ENCODE measurements at places on chromosomes 6 and 20. TPM values are rescaled to one million over a fixed set of nuclear protein-coding genes. Genes with fewer than 3 reads are reported as not detected.
A peak's percentile ranks its signal among the peaks of the same experiment; 100 is the strongest.

The TRIM15 gene
- 26.8 TPM for total RNA-seq

The FERMT1 gene
- total RNA-seq, result 83.9 TPM

The HLA-DOB gene
- total RNA-seq, result 0.58 TPM

- no peaks in the 10 kb centered on the region for H3K27me3 ChIP-seq
- no peak overlapping the region for H3K27ac ChIP-seq
- no peak for DNase-seq
- no peak overlapping the region for H3K4me3 ChIP-seq
- no peaks in the 10 kb centered on the region for H3K36me3 ChIP-seq
- H3K4me1 ChIP-seq, result no peaks in the 10 kb centered on the region
Measured at GRCh38 chr6:134247231-134247833, 70.6 kb downstream of the SGK1 start.

- no peaks in the 10 kb centered on the region for H3K36me3 ChIP-seq
- H3K4me1 ChIP-seq, result peaks cover 6% of the 10 kb centered on the region
- no peak for DNase-seq
- no peak overlapping the region for H3K27ac ChIP-seq
- no peaks in the 10 kb centered on the region for H3K27me3 ChIP-seq
Measured at GRCh38 chr6:43989581-43990146, 137.6 kb downstream of the MRPL14 start.

The CDH26 gene
- 0.45 TPM for total RNA-seq

The SLC13A3 gene
- total RNA-seq, result 0.25 TPM

DNA sequence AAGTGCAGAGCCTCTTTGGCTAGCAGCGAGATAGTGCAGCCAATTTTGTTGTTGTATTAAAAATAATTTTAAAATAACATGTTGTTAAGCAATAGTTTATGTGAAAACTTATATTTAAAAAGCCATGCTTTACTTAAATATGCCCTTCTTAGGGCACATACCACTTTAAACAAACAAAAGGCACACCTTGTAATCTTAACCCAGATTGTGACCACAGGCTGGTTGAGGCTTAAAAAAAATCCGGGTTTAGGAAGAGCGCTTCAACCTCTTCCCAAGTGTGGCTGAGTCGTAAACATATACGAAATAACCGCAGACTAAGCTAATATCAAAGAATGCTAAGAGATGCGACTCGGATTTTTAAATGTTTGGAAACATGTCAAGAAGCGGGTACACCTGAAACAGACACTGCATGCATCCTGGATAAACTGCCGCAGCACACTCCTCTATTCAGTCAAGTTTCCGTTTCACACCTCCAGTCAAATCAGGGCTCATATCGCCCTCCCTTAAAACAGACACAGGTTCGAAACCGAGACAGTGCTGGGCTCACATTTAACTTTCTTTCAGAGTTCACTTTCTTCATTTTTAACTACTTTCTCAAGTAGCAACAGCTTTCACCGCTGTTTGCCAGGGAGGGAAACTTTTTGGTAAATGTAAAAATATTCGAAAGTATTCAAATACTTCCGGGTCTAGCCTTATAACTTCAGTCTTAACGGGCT is 1.5 kb downstream of the DEK start:
- no peaks in the 10 kb centered on the region for H3K36me3 ChIP-seq
- peaks cover 4% of the 10 kb centered on the region for H3K4me1 ChIP-seq
- H3K4me3 ChIP-seq, result peak overlapping the region; percentile 86
- DNase-seq, result peak; percentile 42
- peak overlapping the region; percentile 93 for H3K27ac ChIP-seq
- H3K27me3 ChIP-seq, result no peaks in the 10 kb centered on the region

DNA sequence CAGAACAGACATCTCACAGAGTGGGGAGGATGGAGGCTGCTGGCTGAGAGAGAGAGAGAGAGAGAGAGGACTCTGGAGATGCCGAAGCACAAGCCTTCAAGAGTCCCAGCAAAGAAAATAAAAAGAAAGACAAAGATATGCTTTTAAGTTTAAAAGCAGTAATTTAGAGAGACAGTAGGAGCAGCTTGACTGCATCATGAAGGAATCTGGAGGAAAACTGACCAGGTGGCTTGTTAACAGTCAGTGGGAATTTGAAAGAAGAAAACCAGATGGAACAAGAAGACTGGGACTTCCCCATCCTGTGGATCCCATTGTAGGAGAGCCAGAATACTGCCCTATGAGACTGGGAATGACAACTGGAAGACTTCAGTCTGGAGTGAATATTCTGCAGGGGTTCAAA is 46.3 kb upstream of the PLN start:
- no peaks in the 10 kb centered on the region for H3K4me1 ChIP-seq
- H3K36me3 ChIP-seq, result no peaks in the 10 kb centered on the region
- H3K27ac ChIP-seq, result no peak overlapping the region
- DNase-seq, result no peak
- no peak overlapping the region for H3K4me3 ChIP-seq
- H3K27me3 ChIP-seq, result no peaks in the 10 kb centered on the region

The CPNE1 gene
- total RNA-seq, result 152 TPM

DNA sequence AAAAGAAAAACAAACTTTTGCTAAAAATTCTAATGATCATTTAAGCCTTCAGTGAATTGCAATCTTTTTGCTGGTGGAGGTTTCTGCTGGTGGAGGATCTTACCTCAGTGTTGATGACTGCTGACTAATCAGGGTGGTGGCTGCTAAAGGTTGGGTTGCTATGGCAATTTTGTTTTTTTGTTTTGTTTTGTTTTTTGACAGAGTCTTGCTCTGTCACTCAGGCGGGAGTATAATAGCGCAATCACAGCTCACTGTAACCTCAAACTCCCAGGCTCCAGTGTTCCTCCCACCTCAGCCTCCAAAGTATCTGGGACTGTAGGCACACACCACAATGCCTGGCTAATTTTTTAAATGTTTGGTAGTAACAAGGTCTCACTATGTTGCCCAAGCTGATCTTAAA is 94.7 kb downstream of the ANKRD6 start:
- H3K27me3 ChIP-seq, result no peaks in the 10 kb centered on the region
- H3K4me1 ChIP-seq, result no peaks in the 10 kb centered on the region
- H3K27ac ChIP-seq, result no peak overlapping the region
- DNase-seq, result no peak
- no peak overlapping the region for H3K4me3 ChIP-seq
- no peaks in the 10 kb centered on the region for H3K36me3 ChIP-seq

- no peak overlapping the region for H3K4me3 ChIP-seq
- H3K36me3 ChIP-seq, result no peaks in the 10 kb centered on the region
- no peaks in the 10 kb centered on the region for H3K4me1 ChIP-seq
- no peak overlapping the region for H3K27ac ChIP-seq
Measured at GRCh38 chr20:61531553-61532345, 279.7 kb downstream of the CDH4 start.

- H3K4me1 ChIP-seq, result no peaks in the 10 kb centered on the region
- no peaks in the 10 kb centered on the region for H3K27me3 ChIP-seq
- no peak for DNase-seq
- no peak overlapping the region for H3K27ac ChIP-seq
Measured at GRCh38 chr6:129280749-129281148, 397.8 kb downstream of the LAMA2 start.

The SNX5 gene
- 116 TPM for total RNA-seq

DNA sequence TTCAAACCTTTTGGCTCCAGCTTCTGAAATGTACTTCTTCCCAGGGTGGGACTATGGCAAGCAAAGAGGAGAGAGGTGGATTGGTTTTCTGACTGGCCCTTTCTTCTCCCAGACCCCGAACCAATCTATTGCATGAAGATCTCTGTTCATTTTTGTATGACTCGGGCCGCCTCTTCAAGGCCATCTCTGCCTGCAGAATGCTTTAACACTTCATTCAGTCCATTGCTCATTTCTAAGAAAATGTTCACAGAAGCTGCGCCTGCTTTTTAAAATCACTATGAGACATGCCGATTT is 1.6 kb downstream of the VGLL2 start:
- no peaks in the 10 kb centered on the region for H3K36me3 ChIP-seq
- H3K27ac ChIP-seq, result no peak overlapping the region
- no peak overlapping the region for H3K4me3 ChIP-seq
- no peak for DNase-seq
- peaks cover 95% of the 10 kb centered on the region for H3K27me3 ChIP-seq

GRCh38 chr20:1326031-1326930 is 2.7 kb downstream of the SDCBP2 start:
- peak; percentile 16 for DNase-seq
- H3K4me3 ChIP-seq, result peak overlapping the region; percentile 70
- H3K27me3 ChIP-seq, result no peaks in the 10 kb centered on the region
- H3K27ac ChIP-seq, result peak overlapping the region; percentile 97
- peaks cover 6% of the 10 kb centered on the region for H3K4me1 ChIP-seq

DNA sequence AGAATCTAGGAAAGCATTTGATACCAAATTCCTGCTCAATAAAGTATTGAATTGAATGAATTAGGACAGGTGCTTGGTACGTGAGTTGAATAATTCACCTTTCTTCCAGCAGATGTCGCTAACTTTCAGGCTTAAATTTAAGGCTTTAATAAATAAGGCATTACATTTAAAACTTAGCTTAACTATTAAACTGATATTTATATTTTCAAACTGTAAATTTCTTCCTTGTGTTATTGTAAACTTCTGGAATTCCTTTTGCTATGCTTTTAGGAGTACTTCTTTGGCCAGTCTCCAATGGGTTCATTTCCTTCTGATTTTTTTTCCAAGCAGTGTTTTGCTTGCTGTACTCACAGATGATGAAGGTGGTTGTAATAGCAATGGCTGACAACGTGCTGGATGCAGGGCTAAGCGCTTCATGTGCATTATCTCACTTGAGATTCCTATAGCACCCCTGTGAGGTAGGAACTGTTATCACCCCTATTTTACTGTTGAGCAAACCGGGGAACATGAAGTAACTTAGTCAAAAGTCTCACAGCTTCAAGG is 71.3 kb upstream of the SLC2A12 start:
- no peaks in the 10 kb centered on the region for H3K27me3 ChIP-seq
- no peaks in the 10 kb centered on the region for H3K4me1 ChIP-seq
- H3K27ac ChIP-seq, result no peak overlapping the region
- H3K36me3 ChIP-seq, result no peaks in the 10 kb centered on the region

The HLA-DOA gene
- 1.6 TPM for total RNA-seq

DNA sequence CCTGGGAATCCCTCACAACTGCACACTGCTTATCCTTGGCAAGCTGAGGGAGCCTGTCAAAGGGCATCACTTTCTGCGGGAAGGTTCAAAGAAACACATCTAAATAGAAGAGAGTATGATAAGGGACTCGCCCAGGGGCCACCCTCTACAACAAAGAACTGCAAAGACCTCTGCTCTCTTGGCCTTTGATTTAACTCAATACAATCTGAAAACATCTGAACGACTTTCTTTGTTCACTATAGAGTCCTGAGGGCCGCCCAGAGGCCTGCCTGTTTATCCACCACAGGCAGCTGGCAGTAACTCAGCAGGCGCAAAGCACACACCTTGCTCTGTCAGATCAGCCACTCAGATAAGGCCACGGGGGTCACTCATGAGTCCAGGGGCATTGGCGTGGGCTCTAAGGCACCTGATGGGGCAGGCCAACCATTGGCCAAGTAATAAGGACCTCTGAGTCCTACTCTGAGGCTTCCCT is 139.3 kb downstream of the UNC5CL start:
- H3K36me3 ChIP-seq, result no peaks in the 10 kb centered on the region
- no peaks in the 10 kb centered on the region for H3K4me1 ChIP-seq
- H3K27me3 ChIP-seq, result no peaks in the 10 kb centered on the region
- peak; percentile 19 for DNase-seq

- no peak for DNase-seq
- H3K4me1 ChIP-seq, result peaks cover 9% of the 10 kb centered on the region
- no peaks in the 10 kb centered on the region for H3K36me3 ChIP-seq
- H3K4me3 ChIP-seq, result no peak overlapping the region
- H3K27me3 ChIP-seq, result no peaks in the 10 kb centered on the region
Measured at GRCh38 chr6:108653949-108654348, 93.2 kb downstream of the FOXO3 start.

DNA sequence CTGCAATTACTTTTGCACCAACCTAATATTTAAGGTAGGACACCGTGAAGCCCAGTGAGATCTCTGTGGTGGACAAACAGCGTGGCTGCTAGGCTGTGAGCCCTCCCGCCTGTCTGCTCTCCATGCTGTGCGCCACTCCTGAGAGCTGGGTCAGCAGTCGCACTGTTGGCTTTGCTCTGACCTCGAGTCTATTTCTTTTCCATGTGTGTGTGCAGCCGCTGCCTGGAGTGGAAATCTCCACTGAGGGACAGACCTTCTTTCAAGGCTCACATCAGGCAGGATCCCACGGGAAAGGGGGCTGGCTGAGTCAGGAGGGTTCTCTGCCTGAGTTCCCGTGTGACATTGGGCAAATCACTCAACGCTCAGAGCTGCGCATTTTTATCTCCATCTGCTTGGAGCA is 27.1 kb downstream of the RIPOR3 start:
- no peaks in the 10 kb centered on the region for H3K27me3 ChIP-seq
- H3K27ac ChIP-seq, result no peak overlapping the region
- H3K36me3 ChIP-seq, result no peaks in the 10 kb centered on the region
- no peaks in the 10 kb centered on the region for H3K4me1 ChIP-seq
- no peak for DNase-seq
- no peak overlapping the region for H3K4me3 ChIP-seq

- peak overlapping the region; percentile 9 for H3K27ac ChIP-seq
- no peaks in the 10 kb centered on the region for H3K4me1 ChIP-seq
- DNase-seq, result no peak
- peak overlapping the region; percentile 19 for H3K4me3 ChIP-seq
Measured at GRCh38 chr6:33076406-33076934, 680 bp downstream of the HLA-DPB1 start.

The CLVS2 gene
- total RNA-seq, result 0.19 TPM

The VWA7 gene
- total RNA-seq, result 10.1 TPM

The AVP gene
- not detected for total RNA-seq

GRCh38 chr6:29653452-29654038 is 3.3 kb upstream of the MOG start:
- H3K4me1 ChIP-seq, result no peaks in the 10 kb centered on the region
- H3K27me3 ChIP-seq, result no peaks in the 10 kb centered on the region
- H3K27ac ChIP-seq, result no peak overlapping the region
- H3K36me3 ChIP-seq, result no peaks in the 10 kb centered on the region
- peak; percentile 42 for DNase-seq

DNA sequence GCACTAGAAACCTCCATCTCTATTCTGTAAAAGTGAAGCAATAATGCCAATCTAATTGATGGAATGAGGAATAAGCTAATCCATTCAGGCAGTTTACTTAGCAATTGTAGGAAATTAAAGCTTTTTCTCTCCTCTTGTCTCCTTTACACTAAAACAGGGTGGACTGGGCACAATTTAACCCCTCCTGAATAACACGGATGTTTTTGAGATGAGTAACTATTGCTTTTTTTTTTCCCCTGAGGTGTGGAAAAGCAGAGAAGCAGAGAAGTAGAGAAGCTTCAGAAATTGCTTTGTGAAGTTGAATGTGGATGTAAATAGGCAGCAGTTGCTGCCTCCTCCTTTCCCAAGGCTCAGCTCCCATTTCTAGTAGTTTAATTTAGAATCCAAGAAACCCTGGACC is 40.0 kb upstream of the GCNT2 start:
- no peaks in the 10 kb centered on the region for H3K36me3 ChIP-seq
- H3K4me3 ChIP-seq, result no peak overlapping the region
- no peaks in the 10 kb centered on the region for H3K27me3 ChIP-seq
- DNase-seq, result no peak
- no peak overlapping the region for H3K27ac ChIP-seq
- H3K4me1 ChIP-seq, result no peaks in the 10 kb centered on the region

DNA sequence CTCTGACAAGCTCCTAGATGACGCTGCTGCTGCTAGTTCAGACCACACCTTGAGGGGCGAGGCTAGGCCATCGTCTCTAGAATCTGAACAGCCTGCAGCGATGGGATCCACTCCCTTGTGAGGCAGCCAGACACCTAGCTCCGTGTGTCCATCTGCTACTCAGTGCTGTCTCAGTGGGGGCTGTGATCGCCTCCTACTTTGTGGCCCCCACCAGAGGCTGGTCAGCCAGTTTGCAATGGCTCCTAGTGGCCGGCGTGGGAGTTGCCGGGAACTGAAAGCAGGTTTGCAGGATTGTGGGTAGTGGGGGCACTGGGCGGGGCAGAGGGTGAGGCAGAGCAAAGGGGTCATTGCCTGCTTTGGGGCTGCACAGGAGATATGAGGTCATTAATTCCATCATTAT is 2.8 kb downstream of the CCN5 start:
- no peak for DNase-seq
- no peak overlapping the region for H3K27ac ChIP-seq
- H3K36me3 ChIP-seq, result no peaks in the 10 kb centered on the region
- peaks cover 5% of the 10 kb centered on the region for H3K4me1 ChIP-seq
- no peak overlapping the region for H3K4me3 ChIP-seq
